ENCODE measurements at places on chromosomes 3 and 15.

DNA sequence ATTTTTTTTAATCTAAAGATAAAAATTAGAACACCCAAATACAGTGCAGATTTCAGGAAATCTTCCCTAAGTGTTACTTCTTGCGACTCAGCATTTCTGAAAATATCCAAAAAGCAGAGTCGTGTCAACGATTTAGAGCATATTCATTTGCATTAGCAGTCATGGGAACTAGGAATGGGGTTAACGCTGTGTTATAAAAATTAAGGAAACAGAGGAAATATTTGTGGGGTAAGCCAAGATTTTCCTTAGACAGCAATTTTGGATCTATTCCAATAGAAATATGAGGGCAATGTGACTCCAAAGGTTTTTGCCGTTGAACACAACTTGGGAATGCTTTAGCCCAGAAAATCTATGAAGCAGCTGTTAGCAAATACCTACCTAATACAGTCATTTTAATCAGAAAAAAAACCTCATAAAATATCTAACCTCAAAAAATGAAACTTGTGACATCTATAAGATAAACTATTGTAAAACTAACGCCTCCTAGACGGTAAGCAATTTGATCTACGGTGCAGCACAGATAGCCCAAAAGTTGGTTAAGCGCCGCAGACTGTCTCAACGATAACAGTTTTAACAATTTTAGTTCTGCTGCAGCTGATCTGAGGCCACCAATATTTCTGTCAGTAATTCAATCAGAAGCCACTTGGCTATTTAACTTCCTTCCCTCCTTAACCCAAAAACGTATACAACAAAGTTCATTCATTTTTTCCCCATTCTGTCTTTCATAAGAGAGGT, 5.8 kb upstream of the ATP11B start:
- DNase-seq: no peak

DNA sequence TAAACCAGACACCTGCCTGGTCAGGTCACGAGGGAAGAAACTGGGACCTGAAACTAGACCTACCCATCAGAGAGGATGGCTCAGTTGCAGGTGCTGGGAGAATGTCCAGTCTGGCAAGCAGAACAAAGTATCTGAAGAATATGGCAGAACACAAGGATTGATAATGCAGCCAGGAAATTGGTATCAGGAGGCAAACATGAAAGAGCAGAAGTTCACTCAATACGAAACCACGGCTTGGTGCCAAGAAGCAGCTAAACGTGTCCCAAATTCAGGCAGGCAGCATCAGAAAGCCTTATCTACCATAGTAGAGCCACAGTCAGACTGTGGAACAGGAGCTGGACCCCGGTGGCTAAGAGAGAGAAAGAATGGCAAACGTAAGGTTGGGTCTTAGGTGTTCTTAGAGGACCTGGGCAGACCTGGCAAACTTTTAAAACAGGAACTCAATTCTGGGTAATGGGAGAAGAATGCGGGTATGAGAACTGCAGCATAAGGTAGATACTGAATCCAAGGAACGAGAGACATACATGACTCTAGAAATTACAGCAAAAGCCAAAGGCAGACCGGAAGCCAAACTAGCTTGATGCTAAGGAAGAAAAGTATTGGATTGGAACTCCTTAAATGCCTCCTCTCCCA, 169.0 kb upstream of the NECTIN3 start:
- DNase-seq: no peak

- no peak for DNase-seq
Measured at GRCh38 chr15:32705446-32705845, 12.4 kb upstream of the GREM1 start.

- DNase-seq: no peak
Measured at GRCh38 chr15:28043691-28044091, 55.4 kb downstream of the OCA2 start.

DNA sequence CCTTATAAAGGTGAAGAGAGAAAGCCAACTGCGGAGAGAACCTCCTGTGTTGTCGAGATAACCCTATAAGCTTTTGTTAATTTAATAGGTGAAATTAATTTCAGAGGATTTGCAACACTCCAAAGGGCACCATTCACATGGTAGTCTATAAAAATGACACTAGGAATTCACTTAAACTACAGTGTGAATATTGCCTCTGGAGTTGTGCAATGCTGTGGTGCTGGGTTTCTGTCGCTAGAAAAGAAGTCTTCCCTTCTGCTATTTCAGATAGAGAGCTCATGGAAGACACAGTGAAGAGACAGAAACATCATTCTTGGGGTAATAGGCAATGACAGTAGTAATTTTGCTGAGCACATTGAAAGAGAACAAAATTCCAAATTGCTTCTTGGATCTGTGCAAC, 28.8 kb upstream of the PROK2 start:
- no peak for DNase-seq

GRCh38 chr3:193564012-193564411, 9.3 kb upstream of the ATP13A4 start:
- no peak for DNase-seq

GRCh38 chr15:63318344-63318743, 40.9 kb downstream of the APH1B start:
- no peak for DNase-seq

- no peak for DNase-seq
Measured at GRCh38 chr3:174122411-174122810, 724.9 kb downstream of the NLGN1 start.

- DNase-seq: peak; percentile 42
Measured at GRCh38 chr3:60081381-60082095, 1031.7 kb upstream of the CFAP20DC start.

GRCh38 chr3:136075218-136075808, 109.8 kb downstream of the PPP2R3A start:
- DNase-seq: peak; percentile 79

GRCh38 chr3:59995563-59995962, 945.7 kb upstream of the CFAP20DC start:
- no peak for DNase-seq

DNA sequence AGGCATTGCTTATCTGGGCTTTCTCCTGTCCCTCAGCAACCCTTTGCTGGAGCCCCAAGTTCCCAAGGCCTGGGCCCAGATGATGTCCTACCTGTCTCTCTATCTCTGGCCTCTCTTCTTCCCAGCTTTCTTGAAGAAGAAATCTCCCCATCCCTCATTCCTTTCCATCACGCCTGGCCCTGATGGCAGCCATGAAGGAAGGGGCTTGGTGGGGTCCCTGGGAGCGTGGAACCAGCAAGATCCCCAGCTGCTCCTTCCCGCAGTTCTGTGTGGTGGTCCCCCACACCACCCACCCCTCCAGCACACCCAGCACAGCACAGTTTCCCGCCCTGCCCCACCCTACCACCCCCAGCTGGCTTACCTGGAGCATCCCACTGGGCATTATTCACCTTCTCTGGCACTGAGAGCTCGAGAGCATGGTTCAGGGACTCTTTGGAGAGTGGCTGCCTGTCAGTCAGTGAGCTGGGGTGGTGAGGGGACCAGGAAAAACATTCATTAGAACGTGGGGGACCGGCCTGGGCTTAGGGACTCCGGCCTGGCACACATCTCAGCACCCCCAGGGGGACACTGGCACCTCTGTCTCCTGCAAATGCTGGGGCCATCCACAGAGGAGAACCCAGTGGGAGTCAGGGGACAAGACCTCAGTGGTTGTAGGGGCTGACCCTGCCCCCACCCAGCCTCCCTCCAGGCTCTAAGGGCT, 26.6 kb downstream of the ACSBG1 start:
- no peak for DNase-seq

GRCh38 chr15:56794165-56794552, 60.9 kb upstream of the ZNF280D start:
- no peak for DNase-seq

DNA sequence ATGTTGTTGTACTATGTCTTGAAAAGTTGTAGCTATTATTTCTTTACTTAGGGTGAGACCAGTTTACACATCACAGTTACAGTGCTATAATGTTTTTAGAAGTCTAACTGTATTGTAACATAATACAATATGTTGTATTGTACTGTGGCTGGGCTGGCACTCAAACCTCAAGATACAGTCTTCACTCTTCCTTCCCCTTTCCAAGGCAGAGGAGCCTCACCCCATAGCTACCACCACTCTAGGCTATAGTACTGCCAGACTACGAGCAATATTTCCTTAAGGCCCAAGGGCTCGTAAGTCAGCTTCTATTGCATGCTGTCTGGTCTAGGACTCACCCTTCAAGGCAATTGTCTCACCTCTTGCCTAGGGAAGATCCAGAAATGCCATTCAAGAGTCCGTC, 597.7 kb downstream of the OTOL1 start:
- DNase-seq: no peak

DNA sequence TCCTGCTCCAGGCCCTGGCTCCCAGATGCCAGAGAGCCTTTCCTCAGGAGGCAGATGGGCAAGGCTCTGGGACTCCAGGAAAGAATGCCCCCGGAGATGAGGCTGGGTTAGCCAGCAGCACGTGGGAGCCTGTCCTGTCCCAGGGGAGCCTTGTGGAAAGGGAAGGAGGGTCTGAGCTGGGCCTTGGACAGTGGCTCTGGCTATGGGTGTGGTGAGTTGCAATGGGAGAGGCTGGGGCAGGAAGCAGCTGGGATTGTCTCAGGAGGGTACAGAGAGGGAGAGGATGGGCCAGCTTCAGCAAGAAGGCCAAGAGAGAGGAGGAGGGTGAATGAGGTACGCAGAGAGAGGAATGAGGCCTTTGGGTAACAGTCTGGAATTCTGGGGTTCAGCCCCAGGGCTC, 17.4 kb upstream of the CACNA2D2 start:
- no peak for DNase-seq

GRCh38 chr15:45635191-45635638, 386 bp downstream of the SQOR start:
- DNase-seq: peak; percentile 64

- DNase-seq: no peak
Measured at GRCh38 chr3:54215521-54215920, 93.2 kb downstream of the CACNA2D3 start.

DNA sequence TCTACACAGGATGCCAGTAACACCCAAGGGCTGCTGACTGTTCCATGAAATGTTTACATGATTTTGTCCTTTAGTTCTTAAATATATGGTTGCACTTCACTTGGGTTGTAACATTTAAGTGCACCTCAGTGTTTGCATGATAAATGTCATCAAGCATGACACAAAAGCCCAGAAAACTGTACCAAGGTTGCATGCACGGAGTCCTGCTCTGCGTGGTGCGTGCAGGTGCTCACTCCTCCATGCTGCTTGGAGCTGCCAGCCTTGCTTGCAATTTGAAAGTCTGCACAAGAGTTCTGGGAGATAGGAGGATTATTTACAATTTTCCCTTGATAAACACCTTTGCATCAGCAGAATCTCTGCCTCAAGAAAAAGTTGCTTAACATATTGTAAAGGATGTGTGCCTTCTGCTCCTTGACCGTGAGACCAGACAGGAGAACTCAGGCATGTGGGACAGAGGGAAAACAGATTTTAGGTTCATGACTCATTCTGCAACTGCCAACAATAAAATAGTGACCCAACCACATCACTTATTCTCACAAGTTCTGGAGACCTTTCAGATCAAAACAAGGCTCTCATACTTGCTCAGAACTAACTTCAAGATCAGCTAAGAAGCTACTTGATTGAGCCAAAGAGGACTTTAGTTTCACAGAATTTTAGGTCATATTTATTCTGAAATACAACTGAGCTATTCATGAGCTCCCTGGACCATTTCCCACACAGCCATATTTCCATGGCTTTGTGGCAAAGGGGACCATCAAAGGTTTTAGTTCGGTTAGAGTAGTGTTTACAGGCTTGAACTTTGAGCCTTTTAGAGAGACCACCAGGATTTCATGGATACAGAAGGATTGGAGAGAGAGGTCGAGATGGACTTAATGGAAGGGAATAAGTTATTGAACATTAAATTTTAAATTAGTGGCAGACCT, 128.4 kb upstream of the ZBED2 start:
- no peak for DNase-seq

GRCh38 chr3:96991800-96992365, 177.5 kb downstream of the EPHA6 start:
- DNase-seq: no peak

DNA sequence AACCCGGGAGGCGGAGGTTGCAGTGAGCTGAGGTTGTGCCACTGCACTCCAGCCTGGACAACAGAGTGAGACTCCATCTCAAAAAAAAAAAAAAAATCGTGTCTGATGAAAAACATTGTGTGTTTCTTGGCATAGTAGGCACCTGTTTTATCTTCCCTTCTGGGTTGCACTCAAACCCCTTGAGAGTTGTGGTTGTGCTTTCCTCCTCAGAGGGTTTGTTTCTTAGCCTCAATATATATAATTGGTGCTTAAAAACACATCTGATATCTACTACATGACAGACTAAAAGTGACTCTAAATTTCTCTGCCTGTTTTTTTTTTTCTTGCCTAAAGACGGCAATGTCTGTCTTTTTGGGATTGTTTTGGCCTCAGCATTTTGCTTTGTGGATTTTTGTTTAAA, 7.6 kb downstream of the NR1D2 start:
- DNase-seq: no peak

DNA sequence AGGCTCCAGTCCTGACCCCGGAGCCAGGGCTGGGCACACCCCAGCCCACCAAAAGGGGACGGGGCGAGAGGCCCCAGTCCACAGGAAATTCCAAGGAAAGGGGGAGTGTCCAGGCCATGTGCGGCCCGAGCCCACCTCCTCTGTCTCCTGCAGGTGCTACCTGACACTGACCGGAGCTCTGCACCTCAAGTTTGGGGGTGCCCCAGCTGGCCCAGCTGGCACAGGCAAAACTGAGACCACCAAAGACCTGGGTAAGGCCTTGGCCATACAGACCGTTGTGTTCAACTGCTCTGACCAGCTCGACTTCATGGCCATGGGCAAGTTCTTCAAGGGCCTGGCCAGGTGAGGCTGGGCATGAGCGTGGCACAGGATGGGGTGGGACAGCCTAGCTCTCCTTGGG, 44.9 kb downstream of the DNAH1 start:
- DNase-seq: no peak

DNA sequence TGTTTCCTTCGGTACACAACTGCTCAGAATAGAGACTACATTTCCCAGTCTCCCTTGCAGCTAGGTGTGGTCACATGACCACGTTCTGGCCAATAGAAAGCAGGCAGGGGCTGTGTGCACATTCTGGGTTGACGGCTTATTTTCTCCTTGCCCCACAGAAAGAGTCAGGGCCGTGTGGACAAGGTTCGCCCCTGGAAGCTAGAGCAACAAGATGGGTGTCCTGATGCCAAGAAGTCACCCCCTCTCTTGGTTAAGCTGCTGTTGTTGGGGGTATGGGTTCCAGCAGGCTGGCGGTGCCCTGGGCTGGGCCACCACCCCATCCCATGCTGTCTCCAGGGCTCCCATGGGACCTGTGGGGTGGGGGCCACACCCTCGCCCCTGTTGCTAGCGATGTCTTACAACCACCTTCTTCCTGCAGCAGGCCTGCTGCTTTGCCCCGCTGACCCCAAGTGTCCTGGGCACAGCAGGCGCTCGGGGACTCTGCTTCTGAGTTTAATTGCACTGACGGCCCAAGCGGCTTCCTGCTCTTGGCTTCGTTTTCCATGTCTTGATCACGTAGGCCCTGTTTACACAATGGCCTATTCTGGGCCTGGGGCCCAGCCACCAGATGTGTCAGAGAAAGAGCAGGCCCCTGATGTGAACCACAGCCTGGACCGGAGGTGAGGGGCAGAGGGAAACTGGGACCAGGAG, 24.9 kb downstream of the ABTB1 start:
- DNase-seq: peak; percentile 71

GRCh38 chr15:77454951-77455350, 34.3 kb downstream of the HMG20A start:
- no peak for DNase-seq
